ENCODE measurements at places on chromosomes 13 and 19.
A peak's percentile ranks its signal among the peaks of the same experiment; 100 is the strongest.

DNA sequence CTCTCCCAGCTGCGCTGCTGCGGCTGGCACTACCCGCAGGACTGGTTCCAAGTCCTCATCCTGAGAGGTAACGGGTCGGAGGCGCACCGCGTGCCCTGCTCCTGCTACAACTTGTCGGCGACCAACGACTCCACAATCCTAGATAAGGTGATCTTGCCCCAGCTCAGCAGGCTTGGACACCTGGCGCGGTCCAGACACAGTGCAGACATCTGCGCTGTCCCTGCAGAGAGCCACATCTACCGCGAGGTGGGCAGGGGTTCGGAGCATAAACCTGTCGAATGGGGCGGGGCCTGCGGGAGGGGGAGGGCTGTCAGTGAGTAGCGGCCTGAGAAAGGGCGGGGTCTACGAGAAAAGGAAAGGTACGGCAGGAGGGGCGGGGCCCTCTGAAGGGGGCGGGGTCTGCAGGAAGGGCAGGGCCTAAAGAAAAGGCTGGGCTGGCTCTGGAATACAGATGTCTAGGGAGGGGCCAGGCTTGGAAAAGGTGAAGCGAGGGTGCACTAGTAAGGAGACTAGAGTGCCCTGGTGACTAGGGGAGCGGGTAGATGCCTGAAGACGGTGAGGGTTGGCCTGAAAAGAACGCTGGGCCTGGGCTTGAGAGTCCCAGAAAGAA lies 3.6 kb downstream of the CD37 start:
- H3K27ac ChIP-seq = no peak overlapping the region
- H3K36me3 ChIP-seq = peaks cover 56% of the 10 kb centered on the region
- peak; percentile 43 for DNase-seq
- no peak overlapping the region for H3K4me3 ChIP-seq

DNA sequence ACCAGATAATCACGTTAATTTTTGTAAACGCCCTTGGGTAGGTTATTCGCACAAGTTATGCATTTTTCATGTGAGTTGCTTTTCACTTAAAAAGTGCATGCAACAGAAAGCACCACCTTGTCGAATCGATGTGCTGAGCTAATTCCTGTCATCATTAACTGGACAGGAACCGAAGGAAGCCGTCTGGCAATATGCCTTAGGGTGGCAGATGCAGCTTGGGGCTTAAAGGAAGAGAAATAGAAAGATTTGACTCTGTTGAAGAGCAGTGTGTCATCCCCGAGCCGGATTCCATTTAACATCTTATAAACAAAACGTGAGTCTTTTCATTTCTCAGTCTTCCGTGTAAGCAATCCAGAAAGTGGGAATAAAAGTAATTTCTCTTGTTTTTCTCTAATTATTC lies 70.0 kb downstream of the ATP11A start:
- H3K4me3 ChIP-seq = no peak overlapping the region
- H3K27ac ChIP-seq = no peak overlapping the region
- no peaks in the 10 kb centered on the region for H3K27me3 ChIP-seq
- peaks cover 18% of the 10 kb centered on the region for H3K4me1 ChIP-seq
- DNase-seq = no peak

- H3K36me3 ChIP-seq = no peaks in the 10 kb centered on the region
- H3K27me3 ChIP-seq = no peaks in the 10 kb centered on the region
- no peak overlapping the region for H3K27ac ChIP-seq
These were observed 807.9 kb upstream of the ARGLU1 start for GRCh38 chr13:107375701-107376340.

DNA sequence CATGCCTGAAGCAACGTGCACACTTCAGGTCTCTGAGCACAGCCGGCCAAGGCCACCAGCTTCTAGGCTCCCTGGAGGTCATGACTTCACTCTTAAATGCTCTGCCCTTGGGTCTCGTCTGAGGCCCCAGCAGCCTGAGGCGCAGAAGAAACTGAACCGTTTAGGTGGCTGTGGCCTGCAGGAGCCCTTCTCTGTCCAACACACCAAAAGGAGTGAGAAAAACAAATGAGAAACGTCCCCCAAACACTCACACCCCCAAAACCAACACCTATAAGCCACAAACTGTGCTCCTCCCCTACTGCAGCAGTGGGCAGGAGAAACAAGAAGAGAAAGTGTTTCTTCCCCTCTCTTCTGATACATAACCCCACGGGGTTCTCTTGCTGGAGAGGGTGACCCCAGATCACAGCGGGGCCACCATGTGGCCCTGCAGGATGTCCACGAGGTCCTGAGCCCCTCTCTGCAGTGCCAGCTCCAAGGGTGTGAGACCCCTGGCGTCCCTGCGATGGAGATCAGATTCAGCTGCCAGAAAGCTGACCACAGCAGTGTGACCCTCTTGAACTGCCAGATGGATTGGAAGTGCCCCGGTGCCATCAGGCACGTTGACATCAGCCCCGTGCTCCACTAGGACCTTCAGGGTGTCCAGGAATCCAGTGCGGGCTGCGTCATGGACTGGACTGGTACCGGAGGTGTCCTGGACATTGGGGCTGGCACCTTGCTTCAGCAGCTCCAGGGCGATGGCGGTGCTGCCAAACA lies 1.0 kb upstream of the KRI1 start:
- H3K4me3 ChIP-seq = peak overlapping the region; percentile 91
- peak; percentile 73 for DNase-seq
- H3K27ac ChIP-seq = peak overlapping the region; percentile 94

DNA sequence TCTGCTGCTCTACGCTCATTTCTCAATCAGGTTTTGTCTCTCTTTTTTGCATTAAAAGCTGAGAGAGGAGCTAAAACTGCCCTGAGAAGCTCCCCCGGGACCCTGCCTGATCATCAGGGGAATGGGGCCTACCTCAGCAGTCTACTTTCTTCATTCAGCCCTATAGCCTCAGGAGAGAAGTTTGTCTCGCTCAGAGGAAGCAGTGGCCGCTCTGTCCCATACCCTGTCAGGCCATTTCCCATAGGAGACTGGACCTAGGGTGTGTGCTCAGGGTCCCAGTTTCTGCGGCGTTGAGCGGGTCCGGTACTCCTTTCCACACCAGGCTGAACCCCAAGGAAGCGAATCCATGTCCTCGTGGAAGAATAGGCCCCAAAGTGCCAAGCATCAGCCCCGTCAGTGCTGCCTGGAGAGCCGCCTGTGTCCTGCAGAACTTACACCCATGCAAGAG lies 21.7 kb downstream of the UBE2L5 start:
- no peak for DNase-seq
- peaks cover 11% of the 10 kb centered on the region for H3K27me3 ChIP-seq
- H3K27ac ChIP-seq = no peak overlapping the region
- no peaks in the 10 kb centered on the region for H3K36me3 ChIP-seq
- no peak overlapping the region for H3K4me3 ChIP-seq

- H3K36me3 ChIP-seq = peaks cover 6% of the 10 kb centered on the region
- H3K27ac ChIP-seq = no peak overlapping the region
- no peaks in the 10 kb centered on the region for H3K27me3 ChIP-seq
- peaks cover 30% of the 10 kb centered on the region for H3K4me1 ChIP-seq
These were observed 100.7 kb downstream of the DGKH start for GRCh38 chr13:42149136-42149535.

DNA sequence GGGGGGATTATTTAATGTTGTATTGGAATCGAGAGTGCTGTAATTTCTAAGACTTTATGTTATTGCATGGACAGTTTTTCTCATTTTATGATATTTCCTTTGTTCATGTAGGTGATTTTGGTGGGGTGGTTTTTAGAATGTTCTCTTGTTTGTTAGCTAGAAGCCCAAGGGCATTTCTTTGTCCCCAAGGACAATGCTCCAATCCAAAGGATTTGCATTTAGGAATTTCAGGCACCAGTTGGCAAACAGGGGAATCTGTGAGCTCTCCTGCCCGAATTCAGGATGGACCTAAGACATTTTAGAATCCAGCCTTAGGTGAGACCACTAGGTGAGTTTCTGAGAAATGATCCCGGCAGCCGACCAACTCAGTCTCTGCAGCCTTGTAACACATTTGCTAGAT lies 324.9 kb downstream of the KCNRG start:
- H3K4me3 ChIP-seq = no peak overlapping the region
- H3K27me3 ChIP-seq = no peaks in the 10 kb centered on the region
- H3K27ac ChIP-seq = no peak overlapping the region
- peaks cover 6% of the 10 kb centered on the region for H3K4me1 ChIP-seq
- no peak for DNase-seq

DNA sequence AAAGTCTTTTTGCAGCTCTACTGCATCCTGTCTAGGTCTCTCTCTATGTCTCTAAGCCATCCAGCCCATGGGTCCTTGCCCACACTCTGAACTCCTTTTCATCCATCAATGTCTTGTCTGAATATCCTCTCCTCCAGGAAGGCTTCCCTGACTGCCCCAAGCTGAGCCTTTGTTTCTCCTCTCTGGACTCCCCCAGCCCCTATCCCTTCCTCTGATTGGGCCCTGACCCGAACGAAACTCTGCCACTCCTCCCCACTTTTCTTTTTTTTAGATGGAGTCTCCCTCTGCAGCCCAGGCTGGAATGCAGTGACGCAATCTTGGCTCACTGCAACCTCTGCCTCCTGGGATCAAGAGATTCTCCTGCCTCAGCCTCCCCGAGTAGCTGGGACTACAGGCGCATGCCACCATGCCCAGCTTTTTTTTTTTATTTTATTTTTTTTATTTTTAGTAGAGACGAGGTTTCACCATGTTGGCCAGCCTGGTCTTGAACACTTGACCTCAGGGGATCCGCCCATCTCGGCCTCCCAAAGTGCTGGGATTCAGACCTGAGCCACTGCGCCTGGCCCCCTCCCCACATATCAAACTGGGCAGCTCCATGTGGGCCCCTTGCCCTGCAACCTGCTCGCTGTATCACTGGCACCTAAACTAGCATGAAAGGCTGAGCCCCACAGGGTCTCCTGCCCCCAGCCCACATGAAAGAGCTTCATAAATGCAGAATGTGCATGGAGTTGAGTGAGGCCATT lies 870 bp upstream of the UNC13A start:
- DNase-seq = no peak
- H3K27me3 ChIP-seq = peaks cover 71% of the 10 kb centered on the region
- no peaks in the 10 kb centered on the region for H3K36me3 ChIP-seq
- H3K27ac ChIP-seq = no peak overlapping the region

DNA sequence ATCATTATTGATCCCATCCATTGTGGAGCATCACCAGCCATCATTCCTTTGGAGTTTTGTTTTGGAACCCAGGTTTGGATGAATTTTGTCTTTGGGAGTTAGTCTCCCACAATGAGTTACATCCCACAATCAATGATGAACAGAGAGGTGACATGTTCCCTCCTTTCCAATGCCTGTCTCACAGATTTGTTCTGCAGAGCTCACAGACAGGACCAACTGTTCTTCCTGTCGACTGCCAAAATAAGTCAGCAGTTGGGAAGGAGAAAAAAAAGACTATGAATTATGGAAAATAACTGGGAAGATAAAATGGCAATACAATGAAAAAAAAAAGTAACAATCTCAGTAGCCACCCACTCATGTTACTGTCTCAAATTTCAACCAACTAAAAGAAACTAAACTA lies 489.1 kb downstream of the MYO16 start:
- no peak for DNase-seq
- peaks cover 1% of the 10 kb centered on the region for H3K4me1 ChIP-seq
- no peak overlapping the region for H3K4me3 ChIP-seq
- H3K27me3 ChIP-seq = peaks cover 9% of the 10 kb centered on the region
- no peak overlapping the region for H3K27ac ChIP-seq

DNA sequence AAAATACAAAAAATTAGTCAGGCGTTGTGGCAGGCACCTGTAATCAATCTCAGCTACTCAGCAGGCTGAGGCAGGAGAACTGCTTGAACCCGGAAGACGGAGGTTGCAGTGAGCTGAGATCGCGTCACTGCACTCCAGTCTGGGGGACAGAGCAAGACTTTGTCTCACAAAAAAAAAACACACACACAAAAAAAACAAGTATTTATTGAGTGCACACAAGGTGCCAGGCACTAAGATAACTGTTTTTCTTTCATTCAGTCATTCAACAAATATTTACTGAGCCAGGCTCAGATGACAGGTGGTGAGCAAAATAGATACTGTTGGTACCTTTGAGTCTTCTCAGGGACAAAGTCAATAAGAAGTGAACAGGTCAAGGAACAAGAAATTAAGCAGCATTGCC lies 6.3 kb downstream of the CIB3 start:
- no peaks in the 10 kb centered on the region for H3K27me3 ChIP-seq
- H3K36me3 ChIP-seq = no peaks in the 10 kb centered on the region
- no peak overlapping the region for H3K27ac ChIP-seq
- DNase-seq = no peak

DNA sequence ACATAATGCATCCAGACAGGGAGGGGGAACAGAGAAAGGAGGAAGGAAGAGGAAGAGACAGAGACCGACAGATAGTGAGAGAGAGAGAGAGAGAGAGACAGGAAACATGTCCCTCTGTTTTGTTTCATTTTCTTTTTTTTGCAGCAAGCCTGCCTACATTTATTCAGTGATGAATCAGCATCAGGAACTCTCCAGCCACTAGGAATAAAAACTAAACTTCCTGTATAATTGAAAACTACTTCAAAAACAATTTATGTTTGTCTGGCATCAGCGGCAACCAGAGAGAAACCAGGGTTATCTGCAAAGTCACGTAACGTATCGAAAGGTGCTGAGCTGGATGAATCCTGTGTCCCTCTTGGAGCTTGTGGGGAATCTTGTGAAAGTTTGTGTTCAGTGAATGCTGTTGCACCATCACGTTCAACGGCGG lies 148.6 kb upstream of the SOX21 start:
- H3K27ac ChIP-seq = peak overlapping the region; percentile 79
- H3K27me3 ChIP-seq = peaks cover 16% of the 10 kb centered on the region
- peak overlapping the region; percentile 70 for H3K4me3 ChIP-seq
- no peaks in the 10 kb centered on the region for H3K36me3 ChIP-seq

DNA sequence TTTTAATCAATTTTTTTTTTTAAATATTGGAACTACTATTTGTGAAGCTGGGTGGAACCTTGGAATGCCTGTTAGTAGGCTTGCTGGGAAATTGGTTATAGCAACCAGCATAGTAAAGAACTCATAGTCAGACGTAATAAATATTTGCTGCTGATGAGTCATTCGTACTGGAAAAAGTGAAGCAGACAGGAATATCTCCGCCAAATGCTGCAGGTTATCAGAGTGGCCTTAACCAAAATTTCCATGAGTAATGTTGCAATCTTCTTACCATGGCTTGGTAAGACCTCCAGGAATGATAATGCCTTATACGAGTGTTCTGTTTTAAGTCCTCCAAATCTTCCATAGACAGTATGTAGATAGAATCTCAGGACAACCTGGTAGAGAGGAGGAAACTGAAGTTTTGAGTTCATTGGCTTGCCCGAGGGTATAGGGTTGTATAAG lies 34.2 kb downstream of the MBNL2 start:
- peak overlapping the region; percentile 16 for H3K4me3 ChIP-seq
- no peak for DNase-seq
- H3K27ac ChIP-seq = peak overlapping the region; percentile 91
- peaks cover 72% of the 10 kb centered on the region for H3K4me1 ChIP-seq
- H3K36me3 ChIP-seq = peaks cover 22% of the 10 kb centered on the region

Data from activated T-cell treated with anti-CD3 and anti-CD28 coated beads, Interleukin-2, amount 50 U/mL, for 24 hours (primary cell).